ENCODE measurements at places on chromosomes 11 and 22. TPM values are rescaled to one million over a fixed set of nuclear protein-coding genes. Genes with fewer than 3 reads are reported as not detected.

Gene IGLL5
- total RNA-seq: not detected

Gene PAMR1
- not detected for total RNA-seq

Gene CCDC88B
- total RNA-seq: 3.7 TPM

Gene SYT9
- total RNA-seq: not detected

Gene MPPED2
- not detected for total RNA-seq

Gene SMC1B
- total RNA-seq: not detected

Gene HOATZ
- not detected for total RNA-seq

Gene MMP8
- not detected for total RNA-seq

Gene OR10D3
- total RNA-seq: not detected

Gene CCDC116
- not detected for total RNA-seq

- no peak for DNase-seq
These were observed 689 bp downstream of the PDHX start for GRCh38 chr11:34916843-34917770.

DNA sequence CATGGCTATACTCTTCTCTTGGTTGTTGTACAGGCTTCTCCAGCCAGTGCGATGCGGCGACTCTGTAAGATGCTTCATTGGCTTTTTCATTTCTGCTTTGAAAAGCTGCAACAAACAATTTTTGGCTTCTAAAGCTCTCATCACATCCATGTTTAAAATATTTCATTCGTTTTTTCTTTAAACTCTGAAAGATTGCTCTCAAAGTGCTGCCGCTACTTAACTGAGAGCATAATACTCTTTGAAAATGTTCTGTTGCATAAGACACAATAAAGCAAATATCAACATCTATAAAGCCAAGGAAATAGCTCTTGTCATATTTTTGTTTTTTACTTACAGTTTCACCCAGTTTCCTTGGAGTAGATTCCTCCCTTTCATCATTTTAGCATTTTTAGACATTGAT, 468.3 kb downstream of the TBC1D22A start:
- no peak for DNase-seq

- no peak for DNase-seq
These were observed 50.6 kb downstream of the C11orf96 start for GRCh38 chr11:43992834-43993637.

- DNase-seq: no peak
These were observed 9.4 kb downstream of the ADAMTS15 start for GRCh38 chr11:130457623-130458409.

DNA sequence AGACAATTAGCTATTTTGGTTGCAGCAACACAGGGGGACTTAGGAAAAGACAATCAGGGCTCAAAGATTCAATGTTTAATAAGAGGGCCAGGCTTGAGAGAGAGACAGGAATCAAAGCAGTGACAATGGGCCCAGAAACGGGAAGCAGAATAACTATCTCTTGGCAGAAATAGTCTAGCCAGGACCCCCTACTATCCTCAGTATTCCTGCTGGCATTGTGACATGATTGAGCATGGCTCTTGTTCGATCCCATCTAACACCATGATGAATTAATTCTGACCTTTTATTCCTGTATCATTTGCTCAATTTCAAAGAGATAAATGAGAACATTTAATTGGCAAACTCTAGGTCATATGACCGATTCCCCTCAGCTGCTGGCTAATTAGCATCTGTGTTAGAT, 12.8 kb upstream of the ANO5 start:
- no peak for DNase-seq

DNA sequence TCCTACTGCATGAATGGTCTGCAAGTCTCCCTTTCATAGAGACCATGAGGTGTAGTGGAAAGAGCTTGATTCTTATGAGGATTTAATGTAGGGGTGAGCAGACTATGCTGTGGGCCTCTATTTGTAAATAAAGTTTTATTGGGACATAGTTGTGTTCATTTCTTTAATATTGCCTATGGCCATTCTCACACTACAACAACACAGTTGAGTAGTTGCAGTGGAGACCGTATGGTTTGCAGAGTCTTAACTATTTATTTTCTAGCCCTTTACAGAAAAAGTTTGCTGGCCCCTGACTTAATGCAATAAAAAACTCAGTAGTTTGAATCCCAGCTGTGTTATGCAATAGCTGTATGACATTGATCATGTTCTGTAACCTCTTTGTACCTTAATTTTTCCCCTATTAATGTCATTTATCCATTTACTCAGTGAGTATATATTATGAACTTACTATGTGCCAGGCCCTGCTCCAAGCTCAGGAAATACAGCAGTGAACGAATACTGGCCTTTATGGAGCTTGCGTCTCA, 106.3 kb downstream of the ATXN10 start:
- no peak for DNase-seq

DNA sequence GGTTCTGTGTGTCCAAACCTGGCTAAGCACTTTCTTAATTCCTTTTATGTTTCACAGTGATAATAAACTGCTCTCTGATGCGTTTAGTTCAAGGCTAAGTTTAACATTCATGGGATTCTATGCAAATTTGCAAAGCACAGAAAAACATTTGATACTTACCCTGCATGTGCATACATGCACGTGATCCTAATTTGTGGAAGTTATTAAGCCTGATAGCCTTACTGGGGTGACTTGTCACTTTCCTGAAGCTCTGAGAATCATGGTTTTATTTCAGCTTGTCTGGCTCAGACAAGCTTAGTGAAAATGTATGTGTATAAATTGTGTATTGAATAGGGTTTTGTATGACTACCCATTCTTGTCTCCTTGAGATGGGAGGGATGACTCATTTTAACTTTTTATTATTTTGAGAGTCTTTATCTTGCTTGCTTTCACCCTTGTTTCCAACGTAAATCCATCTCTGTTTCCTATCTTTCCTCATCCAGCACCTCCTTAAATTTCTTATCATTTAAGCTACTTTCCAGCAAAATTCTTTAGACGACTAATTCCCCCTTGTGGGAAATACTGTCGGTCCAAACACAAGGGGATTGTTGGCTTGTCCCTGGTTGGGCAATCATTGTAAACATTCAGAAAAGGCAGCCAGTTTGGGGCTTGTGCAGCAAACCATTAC, 167.1 kb downstream of the C11orf91 start:
- no peak for DNase-seq

- DNase-seq: no peak
These were observed 514.2 kb downstream of the NTM start for GRCh38 chr11:131884461-131885073.

DNA sequence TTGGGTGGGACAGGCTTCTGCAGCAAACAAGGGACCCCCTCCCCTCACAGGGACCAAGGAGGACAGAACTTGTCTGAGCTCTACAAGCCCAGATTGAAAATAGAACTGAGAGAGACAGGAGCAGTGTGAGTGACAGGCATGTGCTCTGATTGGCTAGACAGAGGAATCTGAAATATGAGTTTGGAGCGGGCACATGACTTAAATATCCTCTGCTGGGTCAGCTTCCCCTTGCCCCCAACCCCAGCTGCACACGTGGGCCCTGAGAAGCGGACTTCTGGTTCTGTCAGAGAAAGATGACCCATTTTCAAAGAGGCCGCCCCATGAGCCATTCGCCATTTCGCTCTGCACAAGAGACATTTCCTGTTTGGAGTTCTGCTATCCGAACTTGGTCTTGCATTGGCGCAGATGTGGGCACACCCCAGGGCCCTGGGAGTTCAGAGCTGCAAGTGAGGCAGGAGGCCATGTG, 5.3 kb downstream of the TUBA8 start:
- DNase-seq: no peak

GRCh38 chr22:17109976-17110375, 11.2 kb downstream of the TMEM121B start:
- no peak for DNase-seq

DNA sequence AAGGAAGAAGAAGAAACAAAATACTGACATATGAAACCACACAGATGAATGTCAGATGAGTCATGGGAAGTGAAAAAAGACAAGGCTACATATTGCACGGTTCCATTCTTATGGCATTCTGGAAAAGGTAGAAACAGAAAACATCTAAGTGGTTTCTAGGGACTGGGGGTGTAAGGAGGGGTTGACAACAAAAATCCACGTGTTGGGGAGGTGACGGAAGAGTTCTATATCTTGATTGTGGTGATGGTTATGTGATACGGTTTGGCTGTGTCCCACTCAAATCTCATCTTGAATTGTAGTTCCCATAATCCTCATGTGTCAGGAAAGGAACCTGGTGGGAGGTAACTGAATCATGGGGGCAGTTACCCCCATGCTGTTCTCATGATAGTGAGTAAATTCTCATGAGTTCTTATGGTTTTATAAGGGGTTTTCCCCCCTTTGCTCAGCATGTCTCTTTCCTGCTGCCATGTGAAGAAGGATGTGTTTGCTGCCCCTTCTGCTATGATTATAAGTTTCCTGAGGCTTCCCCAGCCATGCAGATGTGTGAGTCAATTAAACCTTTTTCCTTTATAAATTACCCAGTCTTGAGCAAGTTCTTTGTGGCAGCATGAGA, 6.4 kb upstream of the ARFGAP3 start:
- no peak for DNase-seq

- DNase-seq: peak; percentile 40
These were observed 33.8 kb downstream of the SYT13 start for GRCh38 chr11:45252134-45252856.

DNA sequence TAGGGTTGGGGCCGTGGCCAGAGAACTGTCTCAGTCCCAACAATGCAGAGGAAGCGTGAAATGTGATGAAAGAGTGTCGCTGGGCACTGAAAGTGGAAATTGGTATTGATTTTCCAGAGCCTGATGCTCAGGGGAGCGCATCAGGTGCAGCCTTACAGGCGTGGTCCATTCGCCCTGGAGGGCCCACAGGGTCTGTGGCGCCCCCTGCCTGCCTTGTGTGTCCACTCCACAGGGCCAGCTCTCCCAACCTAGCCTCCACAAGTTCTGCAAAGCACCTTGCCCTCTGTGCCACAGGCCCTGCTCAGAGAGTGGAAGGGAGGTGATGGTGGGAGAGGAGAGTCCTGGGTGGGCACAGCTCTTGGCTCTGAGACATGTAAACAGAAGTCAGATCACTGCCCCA, 54.9 kb upstream of the LMO1 start:
- no peak for DNase-seq

DNA sequence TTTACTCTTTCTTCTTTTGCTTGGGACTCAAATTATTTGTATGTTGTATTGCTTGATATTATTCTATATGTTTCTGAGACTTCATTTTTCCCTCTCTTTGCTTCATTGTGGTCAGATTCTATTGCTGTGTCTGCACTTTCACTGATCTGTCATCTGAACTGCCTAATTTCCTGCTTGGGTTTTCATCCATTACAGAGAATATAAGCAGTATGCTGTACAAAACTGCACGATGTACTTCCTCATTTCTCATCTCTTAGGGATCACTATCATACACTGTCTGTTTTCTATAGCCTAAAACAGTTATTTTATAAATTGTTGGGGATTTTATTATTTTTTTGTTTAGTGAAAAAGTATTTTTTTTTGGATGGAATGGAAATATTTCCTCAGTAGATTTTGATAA, 736.7 kb upstream of the ANO5 start:
- no peak for DNase-seq

Data from NCI-H460 (cell line).